Cortex of kidney (tissue), 1 donor: ENCODE measurements at places on chromosomes 16 and 17.

DNA sequence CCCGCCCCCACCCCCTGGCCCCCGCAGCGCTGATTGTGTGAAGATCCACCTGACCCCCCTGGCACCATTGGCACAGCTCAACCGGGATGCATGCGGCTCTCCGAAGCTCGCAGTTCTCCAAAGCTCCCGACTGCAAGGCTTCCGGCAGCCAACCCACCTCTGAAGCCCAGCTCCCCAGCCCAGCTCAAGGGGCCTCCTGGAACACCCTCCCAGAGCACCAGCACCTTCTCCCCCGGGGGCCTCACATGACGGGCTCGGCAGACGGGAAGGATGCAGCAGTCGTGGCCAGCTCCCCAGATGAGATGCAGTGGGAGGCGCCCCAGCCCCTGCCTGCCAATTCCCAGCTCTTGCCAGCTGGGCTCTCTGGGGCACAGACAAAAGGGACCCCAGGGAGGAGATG lies 215.3 kb downstream of the ZNF423 start:
- no peak for DNase-seq

GRCh38 chr17:50899005-50899460 lies 32.9 kb upstream of the TOB1 start:
- no peak for DNase-seq

- DNase-seq = no peak
Observed at GRCh38 chr16:759110-759910, 1.2 kb upstream of the MSLN start.

GRCh38 chr17:78219396-78220150 lies 5.5 kb downstream of the BIRC5 start:
- DNase-seq = no peak

GRCh38 chr17:63491413-63491812 lies 14.6 kb downstream of the ACE start:
- DNase-seq = no peak
